ENCODE measurements at places on chromosomes 7 and 10. TPM values are rescaled to one million over a fixed set of nuclear protein-coding genes. Genes with fewer than 3 reads are reported as not detected.

GRCh38 chr10:126913316-126913715, 8.1 kb downstream of the DOCK1 start:
- no peaks in the 10 kb centered on the region for H3K27me3 ChIP-seq
- DNase-seq: no peak
- no peaks in the 10 kb centered on the region for H3K36me3 ChIP-seq

- H3K36me3 ChIP-seq: no peaks in the 10 kb centered on the region
- DNase-seq: no peak
- H3K27ac ChIP-seq: no peak overlapping the region
- no peaks in the 10 kb centered on the region for H3K27me3 ChIP-seq
These were observed 155.9 kb upstream of the SLC13A1 start for GRCh38 chr7:123355576-123356190.

GRCh38 chr7:155483868-155484325, 26.0 kb downstream of the EN2 start:
- no peaks in the 10 kb centered on the region for H3K36me3 ChIP-seq
- no peak overlapping the region for H3K4me3 ChIP-seq
- no peak overlapping the region for H3K27ac ChIP-seq
- peaks cover 68% of the 10 kb centered on the region for H3K27me3 ChIP-seq
- no peaks in the 10 kb centered on the region for H3K4me1 ChIP-seq
- no peak for DNase-seq

GRCh38 chr7:25851332-25852210, 300.4 kb upstream of the NFE2L3 start:
- DNase-seq: peak; percentile 91
- peaks cover 49% of the 10 kb centered on the region for H3K27me3 ChIP-seq
- H3K4me3 ChIP-seq: peak overlapping the region; percentile 39
- peak overlapping the region; percentile 94 for H3K27ac ChIP-seq
- H3K4me1 ChIP-seq: peaks cover 42% of the 10 kb centered on the region

Gene ADAM22
- 3.8 TPM for total RNA-seq

Gene SPDYE16
- total RNA-seq: not detected

Gene UTF1
- not detected for total RNA-seq

DNA sequence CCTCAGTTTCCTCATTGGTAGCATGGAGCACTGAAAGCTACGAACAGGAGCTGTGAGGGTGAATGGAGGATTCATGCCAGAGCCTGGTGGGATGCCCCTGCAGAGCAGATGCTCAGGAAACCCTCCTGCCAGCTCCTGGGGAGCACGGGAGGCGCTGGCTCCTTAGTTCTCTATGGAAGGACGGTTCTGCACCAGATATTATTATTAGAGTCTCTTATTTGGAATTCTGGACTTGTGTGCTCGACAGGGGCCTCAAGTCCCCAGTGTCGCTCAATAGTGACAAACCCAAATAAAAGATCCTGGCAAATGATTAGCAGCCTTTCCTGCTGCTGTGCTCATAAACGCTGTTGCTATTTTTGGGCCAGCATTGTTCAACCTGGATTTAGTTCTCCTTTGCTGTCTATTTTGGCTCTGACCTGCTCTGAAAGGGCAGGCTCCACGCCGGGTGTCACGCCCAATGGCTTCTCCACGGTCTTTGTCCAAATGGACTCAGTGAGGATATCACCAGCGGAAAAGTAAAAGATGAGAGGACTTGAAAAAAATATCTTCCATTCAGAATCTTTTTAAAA, 23.0 kb upstream of the KLF6 start:
- no peaks in the 10 kb centered on the region for H3K36me3 ChIP-seq
- peak overlapping the region; percentile 88 for H3K27ac ChIP-seq
- no peaks in the 10 kb centered on the region for H3K27me3 ChIP-seq
- no peak for DNase-seq

Measured in transverse colon (tissue), 4 donors.